Left colon (tissue), 2 donors: ENCODE measurements at places on chromosomes 11 and 22. TPM values are rescaled to one million over a fixed set of nuclear protein-coding genes. Genes with fewer than 3 reads are reported as not detected.

GRCh38 chr22:38218661-38219622 is 17.1 kb downstream of the MAFF start:
- DNase-seq = peak; percentile 77

DNA sequence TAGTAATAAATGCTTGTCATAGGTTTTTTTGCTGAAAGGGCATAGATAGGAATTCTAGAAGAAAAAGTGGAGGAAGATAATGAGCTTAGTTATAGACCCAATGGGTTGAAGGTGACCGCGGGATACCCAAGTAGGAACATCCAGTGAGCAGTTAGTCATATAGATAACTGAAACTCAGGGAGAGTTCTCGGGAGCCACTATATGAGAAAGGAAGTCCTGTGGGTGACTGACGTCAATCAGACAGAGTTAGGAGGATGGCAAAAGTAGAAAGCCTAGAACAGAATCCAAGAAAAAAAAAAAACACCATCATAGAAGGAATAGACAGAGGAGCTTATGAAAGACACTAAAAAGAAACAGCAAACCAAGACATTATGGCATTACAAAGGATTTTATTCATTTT is 1.6 kb upstream of the CNGA4 start:
- DNase-seq = no peak

DNA sequence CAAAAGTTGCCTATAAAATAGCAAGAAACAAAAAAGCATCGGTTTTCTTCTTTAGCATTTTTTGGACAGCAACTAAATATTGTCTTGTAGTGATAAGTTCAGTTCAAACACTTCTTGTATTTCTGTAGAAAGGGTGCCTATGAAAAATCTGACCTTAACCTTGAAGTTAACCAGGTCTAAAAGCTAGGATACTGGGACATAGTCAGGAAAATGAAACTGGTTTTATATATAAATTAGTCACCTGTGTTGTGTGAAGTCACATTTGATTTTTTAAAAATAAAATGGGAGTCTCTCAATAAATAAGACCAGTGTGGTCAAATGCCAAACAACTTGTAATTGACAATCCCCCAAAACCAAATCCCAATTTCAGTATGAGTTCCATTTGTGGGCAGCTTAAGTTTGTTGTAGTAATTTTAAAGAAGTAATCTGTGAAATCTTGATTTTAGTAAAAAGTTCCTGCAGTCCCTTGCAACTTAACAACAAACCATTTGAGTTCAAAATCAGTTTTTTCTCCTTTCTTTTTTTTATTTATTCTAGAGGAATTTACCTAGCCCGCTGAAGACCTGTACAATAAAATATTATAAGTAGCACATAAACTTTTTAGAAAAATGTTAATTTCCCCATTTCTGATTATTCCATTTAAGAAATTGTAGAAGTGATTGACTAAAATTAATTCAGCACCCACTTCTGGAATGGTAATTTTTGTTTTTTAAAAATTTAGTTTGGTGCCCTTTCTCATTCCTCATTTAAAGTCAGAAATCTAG is 84.5 kb upstream of the PPARA start:
- DNase-seq = no peak

DNA sequence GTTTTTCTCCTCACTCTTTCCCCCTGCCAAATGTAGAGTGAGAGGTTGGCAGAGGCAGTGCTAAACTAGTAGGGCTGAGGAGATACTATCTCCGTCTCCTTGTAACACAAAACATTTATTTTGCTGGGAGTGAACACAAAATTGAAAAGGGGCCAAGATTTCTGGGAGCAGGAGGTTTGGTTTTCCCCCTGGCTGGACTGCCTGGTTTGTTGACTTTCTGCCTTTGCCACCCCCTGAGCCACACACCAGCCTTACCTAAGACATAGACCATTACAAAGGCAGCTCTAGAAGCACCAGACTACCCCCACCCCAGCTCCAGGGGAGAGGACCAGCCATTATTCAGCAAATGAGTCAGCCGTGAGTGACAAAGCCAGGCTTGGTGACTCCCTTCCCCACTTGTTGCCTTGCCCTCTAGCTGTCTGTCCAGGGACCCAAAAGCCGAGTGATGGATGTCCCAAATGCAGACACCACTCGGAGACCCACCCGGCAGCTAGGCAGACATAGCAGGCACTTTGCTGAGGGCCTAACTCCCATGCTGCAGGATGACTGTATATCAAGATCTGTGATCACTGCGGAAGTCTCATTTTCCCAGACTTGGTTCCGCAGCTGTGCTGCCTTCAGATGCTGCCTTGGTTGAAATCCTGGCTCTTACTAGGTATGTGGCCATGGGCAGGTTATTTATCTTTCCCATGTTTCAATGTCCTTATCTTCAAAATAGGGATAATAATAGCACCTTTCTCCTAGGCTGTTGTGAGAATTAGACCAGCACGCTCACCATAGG is 17.7 kb upstream of the CDON start:
- no peak for DNase-seq

GRCh38 chr22:48975886-48976285 is 851.8 kb downstream of the BRD1 start:
- no peak for DNase-seq

- DNase-seq = no peak
Measured at GRCh38 chr11:25057861-25058260, 561.0 kb downstream of the LUZP2 start.

DNA sequence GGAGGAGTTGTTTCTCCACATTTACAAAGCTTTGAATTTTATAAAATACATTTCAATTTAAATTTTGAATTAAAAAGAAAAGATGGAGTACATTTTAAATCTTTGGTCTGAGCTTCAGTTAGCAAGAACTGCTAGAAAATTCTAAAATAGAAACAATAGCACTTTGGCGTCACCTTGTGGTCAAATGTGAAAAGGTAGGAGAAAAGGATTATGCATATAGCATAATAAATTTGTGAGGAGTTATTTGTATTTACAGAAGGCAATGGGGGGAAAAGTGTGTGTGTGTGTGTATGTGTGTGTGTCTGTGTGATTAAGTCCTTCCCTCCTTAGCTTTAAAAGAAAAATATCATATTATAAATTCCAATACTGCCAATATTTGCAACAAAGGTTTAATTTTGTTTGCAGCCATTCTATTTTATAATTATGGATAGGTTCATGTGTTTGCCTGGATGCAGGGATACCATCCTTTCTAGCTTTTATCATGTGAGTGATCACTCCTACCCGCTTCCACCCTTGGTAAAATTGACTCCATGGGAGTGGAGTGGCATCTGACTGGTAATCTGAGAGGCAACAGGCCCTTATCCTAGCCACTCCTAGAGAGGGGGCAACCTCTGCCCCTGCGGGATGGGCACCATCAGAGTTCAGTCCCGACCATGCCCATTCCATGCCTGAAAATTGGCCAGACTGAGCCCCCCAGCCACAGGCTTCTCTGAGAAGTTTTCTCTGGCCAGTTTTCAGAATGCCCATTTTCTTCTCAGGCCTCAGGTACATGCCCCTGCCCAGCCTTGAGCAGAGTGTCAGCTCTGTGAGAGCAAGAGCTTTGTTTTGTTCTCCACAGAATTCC is 13.6 kb upstream of the LGR4 start:
- no peak for DNase-seq

DNA sequence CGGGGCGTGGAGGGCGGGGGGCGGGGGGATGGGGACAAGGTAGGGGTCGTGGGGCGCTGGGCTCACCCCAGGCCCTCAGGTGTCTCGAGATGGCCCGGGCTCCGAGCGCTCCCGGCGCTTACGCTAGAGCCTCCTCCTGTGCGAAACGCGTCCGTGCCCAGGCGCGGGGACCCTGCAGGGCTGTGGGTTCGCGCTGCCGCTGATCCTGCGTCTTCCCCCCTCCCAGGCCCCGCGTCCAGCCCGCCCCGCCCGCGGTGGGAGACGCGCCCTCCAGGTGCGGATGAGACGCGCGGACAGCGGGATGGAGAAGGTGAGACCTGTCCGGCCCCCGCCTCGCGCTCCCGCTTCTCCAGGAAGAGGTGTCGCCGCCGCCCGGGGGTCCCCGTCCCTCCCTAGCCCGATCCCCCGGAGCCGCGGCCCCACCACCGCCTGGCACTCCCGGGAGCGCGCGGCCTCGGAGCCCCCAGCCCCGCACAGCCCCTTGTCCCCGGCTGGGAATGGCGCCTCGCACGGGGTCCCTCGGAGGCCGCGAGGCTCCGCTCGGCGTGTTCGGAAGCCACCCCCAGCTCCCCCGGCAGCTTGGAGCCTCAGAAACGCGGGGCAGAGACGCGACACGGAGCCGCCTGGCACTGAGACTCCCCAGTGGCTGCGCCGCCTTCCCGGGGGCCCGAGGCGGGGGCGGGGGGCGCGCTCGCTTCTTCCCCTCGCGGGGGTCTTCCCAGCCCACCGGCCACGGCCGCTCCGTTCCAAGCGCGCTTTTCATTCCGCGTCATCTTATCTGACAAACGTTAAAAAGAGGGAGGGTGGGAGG is 27.6 kb upstream of the TOLLIP start:
- DNase-seq = no peak

- DNase-seq = peak; percentile 68
Measured at GRCh38 chr11:63999349-64000025, 13.2 kb downstream of the OTUB1 start.

GRCh38 chr11:1572197-1573076 is at the start of gene DUSP8:
TSS of gene DUSP8 (minus strand) at chr11:1572271. CDS start at chr11:1565826, 6,445 bp downstream.
- peak; percentile 91 for DNase-seq

GRCh38 chr22:50269573-50269969 is 609 bp downstream of the MAPK11 start:
- no peak for DNase-seq

- no peak for DNase-seq
Measured at GRCh38 chr22:39194098-39194497, 41.6 kb upstream of the CBX7 start.

GRCh38 chr11:106391771-106392420 is 314.4 kb downstream of the AASDHPPT start:
- no peak for DNase-seq

DNA sequence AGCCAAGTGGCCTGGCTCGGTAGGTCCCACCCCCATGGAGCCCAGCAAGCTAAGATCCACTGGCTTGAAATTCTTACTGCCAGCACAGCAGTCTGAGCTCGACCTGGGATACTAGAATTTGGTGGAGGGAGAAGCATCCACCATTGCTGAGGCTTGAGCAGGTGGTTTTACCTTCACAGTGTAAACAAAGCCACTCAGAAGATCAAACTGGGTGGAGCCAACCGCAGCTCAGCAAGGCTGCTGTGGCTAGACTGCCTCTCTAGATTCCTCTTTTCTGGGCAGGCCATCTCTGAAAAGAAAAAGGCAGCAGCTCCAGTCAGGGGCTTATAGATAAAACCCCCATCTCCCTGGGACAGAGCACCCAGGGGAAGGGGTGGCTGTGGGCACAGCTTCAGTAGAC is 22.3 kb upstream of the OR5B21 start:
- DNase-seq = no peak

GRCh38 chr22:37330200-37331033 is 48.1 kb downstream of the CYTH4 start:
- DNase-seq = no peak

DNA sequence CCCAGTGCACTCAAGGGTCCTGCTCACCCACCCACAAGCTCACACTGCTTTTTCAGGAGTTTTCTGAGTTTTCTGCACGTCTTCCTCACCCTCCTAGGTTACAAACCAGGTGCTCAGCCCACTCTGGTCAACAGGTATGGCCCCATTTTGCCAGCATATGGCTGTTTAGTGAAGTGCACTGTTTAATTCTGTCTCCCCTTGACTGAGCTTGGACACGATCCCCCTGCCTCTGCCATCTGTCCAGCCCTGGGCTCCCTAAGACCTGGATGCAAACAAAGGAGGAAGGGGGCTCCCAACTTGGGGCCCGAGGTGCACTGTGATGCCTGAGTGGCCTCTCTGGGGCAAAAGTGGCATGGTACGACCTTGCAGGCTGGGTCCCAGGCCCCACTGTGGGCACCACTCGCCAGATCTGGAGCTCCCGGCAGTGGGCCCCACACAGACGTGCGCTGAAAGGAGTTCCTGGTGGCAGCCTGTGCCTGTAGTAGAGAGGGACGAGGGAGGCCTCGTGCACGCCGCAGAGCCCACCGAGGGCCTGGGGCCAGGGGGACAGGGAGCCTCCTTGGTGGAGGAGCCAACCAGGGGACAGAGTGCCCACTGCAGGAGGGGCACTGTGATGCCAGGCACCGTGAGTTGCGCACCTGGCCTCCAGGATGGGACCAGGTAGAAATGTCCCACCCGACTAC is 37.3 kb upstream of the COMT start:
- no peak for DNase-seq

GRCh38 chr11:12362857-12363256 is 14.5 kb upstream of the PARVA start:
- no peak for DNase-seq

GRCh38 chr11:134207538-134208239 is 16.1 kb downstream of the NCAPD3 start:
- DNase-seq = peak; percentile 62

GRCh38 chr11:114208377-114208776 is 87.8 kb upstream of the NNMT start:
- no peak for DNase-seq

- DNase-seq = no peak
Measured at GRCh38 chr11:95715777-95716241, 73.8 kb downstream of the FAM76B start.

DNA sequence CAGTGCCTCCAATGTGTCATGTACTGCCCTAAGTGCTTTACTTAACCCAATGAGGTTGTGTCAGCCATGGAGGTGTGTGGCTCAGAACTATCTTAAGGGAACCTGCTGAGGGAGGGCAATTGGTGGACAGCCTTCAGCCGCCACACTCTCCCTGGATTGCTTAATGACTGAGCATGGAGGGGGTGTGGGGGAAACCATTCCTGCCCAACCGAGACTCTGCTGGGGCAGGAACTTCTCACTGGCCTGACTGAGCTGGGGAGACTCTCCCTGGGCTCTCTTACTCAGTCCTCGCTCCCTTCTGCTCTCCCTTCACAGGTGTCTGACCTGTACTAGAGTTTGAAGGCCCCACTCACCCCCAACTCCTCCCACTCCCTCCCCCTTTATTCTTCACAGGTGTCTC is 114.8 kb downstream of the CCDC81 start:
- DNase-seq = no peak

- DNase-seq = no peak
Measured at GRCh38 chr11:90701716-90702115, 478.9 kb upstream of the CHORDC1 start.

Gene SMTNL1
- not detected for total RNA-seq

Gene NUMA1
- 183 TPM for total RNA-seq

Gene HTR3A
- 0.67 TPM for total RNA-seq

Gene CCDC73
- total RNA-seq = not detected

Gene CACNA1I
- 0.31 TPM for total RNA-seq

Gene TXNRD2
- 21.5 TPM for total RNA-seq

Gene MEI1
- 1.9 TPM for total RNA-seq

Gene EXPH5
- total RNA-seq = 42.2 TPM

Gene CRACR2B
- total RNA-seq = 117 TPM

Gene TRIM49D1
- total RNA-seq = not detected

Gene PLAAT5
- 0.21 TPM for total RNA-seq

Gene CHST1
- total RNA-seq = 1.4 TPM

Gene SSH3
- 74.9 TPM for total RNA-seq

Gene RIMBP3C
- 0.28 TPM for total RNA-seq
